ENCODE measurements at places on chromosomes 5 and 9. TPM values are rescaled to one million over a fixed set of nuclear protein-coding genes. Genes with fewer than 3 reads are reported as not detected.

DNA sequence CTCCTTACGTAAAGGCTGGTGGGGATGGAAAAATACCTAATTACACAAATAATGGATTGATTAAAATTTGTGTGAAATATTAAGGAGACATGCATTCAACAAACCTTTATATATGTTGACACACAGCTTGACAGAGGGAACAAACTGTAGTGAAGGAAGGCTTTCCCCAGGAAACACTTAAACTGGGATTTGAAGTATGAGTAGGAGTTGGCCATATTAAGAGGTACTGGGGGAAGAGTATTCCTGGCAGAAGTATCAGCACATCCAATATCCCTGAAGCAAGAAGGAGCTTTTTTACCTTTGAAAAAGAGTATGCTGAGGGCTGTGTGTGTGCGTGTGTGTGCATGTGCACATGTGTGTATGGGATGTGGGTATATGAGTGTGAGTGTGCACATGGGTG lies 111.1 kb downstream of the PSD2 start:
- DNase-seq = no peak

GRCh38 chr5:96905864-96906263 lies 29.6 kb downstream of the ERAP2 start:
- no peak for DNase-seq

- no peak for DNase-seq
These were observed 47.1 kb downstream of the IZUMO3 start for GRCh38 chr9:24498632-24499031.

DNA sequence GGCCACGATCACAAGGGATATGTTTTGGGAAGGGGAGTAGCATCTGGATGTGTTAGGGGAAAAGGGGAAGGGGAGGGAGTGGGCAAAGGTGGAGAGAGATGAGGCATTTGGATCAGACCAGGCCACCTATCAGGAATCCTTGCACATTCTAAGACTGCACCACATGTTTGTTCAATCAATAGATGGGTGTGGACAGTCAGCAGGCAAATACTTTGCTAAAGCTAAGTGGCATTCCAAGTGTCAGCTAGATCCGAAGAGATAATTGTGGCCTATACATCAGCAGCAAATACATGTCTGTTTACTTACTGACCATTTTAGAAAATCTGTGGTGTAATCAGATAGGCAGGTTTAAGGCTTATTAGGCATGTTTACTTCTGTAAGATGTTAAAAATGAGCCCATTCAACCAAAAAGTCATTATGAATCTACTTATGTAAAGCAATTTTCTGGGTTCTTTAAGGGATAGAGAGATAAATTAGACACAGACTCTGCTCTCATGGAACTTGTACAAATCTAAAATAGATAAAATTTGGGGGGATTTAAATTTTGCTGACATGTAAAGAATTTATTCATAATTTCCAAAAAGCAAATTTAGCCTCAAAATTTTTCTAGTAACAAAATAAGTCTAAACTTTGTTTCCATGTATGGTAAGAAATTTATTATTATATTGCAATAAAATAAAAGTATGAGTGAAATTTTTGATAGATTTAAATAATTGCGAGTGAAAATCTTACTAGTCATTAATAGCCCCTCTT lies 107.3 kb downstream of the SNCAIP start:
- no peak for DNase-seq

DNA sequence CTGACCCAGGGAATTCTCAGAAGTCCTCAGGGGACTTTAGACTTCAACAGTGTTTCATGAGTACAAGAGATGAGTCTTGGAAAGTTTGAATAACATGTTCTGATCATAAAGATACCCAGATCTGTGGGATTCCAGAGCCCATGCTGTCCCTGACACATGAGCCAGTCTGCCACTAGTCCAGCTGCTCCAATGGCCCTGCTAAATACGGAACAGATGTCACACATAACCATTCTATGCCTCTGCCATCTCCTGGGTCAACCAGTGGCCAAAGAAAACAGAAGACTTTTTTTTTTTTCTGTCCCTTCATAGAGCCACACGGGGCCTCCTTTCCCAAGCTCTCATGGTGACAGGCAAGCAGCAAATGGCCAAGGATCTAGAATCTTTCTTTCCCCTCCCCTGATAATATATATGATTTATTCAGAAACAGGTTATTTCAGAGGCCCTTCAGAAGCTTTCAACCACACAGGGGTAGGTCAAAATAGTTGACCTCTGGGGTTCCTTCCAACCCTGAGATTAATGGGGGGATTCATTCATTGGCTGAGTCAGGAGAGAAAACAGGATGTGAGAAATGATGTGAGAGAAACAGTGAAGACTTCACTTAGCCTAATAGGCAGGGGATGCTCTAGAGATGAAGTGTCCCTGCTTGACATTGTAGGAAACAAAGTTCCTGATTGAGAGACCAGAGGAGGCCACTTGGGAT lies 367.7 kb downstream of the CDK5RAP2 start:
- DNase-seq = no peak

- peak; percentile 88 for DNase-seq
These were observed at the start of gene PTGES2 for GRCh38 chr9:128127568-128127989. PTGES2 (minus strand) TSS chr9:128127729; CDS start chr9:128127717, 12 bp downstream.

DNA sequence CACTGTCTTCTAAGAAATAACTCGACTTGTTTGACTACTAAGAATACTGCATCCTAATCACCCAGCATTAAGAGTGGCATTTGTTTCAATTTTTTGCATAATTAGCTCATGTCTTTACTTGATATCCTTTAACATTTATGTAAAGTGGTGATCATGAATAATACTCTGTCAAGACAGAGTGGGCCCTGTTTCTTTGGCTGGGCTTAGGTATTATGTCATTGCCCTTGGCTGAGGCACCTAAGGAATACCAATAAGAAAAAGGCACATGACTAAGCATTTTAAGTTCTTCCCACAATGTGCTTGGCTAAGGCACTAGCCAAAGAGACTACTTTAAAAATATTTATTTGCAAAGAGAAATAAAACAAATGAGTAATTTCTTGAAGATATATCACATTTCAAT lies 308.1 kb downstream of the CTNND2 start:
- DNase-seq = no peak

GRCh38 chr9:32423371-32423770 lies 38.9 kb downstream of the ACO1 start:
- DNase-seq = no peak

GRCh38 chr9:106076711-106077110 lies 382.4 kb downstream of the TMEM38B start:
- no peak for DNase-seq

GRCh38 chr9:106878081-106878837 lies 15.3 kb downstream of the ZNF462 start:
- no peak for DNase-seq

GRCh38 chr9:121550569-121551512 lies 51.2 kb upstream of the GGTA1 start:
- DNase-seq = peak; percentile 77

DNA sequence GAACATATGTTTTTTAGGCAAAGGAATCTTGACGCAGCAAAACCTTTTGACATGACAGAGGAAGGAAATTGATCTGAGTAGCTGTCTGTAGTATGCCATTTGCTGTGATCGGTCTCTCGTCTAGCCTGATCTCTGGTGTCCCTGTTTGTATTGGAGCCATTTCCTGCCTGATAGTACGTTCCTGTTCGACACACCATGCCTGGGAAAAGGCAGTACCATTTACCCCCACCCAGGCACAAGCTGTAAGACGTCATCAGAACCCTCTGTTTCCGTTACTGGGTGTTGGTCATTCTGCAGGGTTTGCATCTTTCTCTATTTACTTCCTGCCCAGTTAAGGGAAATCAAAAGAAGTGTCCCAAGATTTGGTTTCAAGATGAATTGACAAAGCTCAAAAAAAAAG lies 129.7 kb downstream of the CEMIP2 start:
- DNase-seq = peak; percentile 18

GRCh38 chr9:82805027-82805426 lies 257.9 kb downstream of the RASEF start:
- DNase-seq = no peak

- no peak for DNase-seq
These were observed 10.0 kb upstream of the PSAT1 start for GRCh38 chr9:78286946-78287388.

DNA sequence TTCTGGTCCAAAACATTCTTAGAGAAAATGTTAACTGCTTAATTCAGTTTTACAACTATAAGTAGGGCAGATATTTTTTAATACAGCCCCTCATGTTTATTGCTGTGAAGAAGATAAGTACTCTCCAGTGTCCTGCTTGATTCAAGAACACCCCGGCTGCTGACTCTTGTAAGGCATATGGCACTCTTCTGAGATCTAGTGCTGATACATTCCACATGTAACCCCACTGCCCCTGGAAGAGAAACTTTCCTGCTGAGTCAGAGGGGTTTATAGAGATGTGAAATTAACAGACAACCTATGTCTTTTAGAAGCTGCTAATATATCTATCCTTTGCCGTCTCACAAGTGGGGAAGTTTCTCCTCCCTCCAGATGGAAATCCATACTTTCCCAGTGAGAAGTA lies 1.0 kb upstream of the MINAR2 start:
- no peak for DNase-seq

DNA sequence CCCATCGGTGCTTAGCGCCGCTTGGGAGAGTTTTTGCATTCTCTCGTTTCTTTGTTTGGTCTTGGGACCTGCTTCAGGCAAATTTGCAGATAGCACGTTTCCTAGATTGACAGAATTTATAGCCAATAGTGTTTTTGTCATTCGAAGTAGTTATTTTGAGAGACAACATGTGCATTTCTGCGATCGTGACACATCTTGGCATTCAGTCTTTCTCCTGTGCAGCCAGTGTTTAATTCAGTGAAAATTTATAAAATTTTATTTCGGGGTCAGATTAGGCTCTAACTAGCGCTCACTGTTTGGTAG lies 830 bp downstream of the PRRC1 start:
- DNase-seq = no peak

DNA sequence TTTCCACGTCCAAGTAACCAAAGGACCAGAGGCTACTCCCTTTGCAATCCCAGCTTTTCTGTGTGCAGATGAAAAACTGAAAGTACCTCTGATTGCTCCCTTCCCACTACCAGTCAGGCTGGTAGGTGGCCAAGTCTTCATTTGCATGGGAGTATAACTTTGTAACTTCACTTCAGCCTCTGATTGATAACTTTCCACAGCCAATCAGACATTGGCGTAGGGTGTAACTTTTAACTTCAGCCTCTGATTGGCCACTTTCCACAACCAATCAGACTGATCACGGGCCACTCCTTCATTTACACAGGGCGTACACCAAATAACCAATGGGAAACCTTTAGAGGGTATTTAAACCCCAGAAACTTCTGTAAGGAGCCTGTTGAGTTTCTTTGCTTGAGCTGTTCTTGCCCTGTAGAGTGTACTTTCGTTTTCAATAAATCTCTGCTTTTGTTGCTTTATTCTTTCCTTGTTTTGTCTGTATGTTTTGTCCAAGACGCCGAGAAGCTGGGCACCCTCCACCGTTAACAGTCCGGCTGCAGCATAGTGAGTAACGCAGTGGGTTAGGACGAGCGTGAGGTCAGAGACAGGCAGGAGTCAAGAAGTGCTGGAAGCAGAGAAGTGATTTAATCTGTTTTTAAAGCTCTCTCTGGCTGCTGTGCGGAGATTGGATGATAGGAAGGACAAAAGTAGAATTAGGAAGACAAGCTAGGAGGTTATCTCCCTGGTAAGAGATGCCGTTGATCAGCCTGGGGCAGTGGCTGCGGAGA lies 3.5 kb upstream of the EXOSC2 start:
- DNase-seq = peak; percentile 87

DNA sequence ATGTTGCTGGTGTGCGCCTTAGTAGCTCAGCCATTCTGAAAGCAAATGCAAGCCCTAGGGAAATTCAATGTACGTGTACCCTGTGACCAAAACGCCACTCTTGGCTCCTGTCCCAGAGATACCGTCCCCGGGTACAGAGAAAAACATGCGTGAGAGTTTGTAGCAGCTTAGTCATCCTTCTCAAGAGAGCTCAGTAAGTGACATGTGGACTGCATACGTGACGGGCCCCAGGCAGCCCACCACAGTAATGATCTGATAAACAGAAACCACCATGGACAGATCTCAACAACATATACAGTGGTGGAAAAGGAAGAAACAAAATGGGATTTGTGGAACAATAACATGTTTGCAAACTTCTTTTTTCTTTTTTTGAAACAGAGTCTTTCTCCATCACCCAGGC lies 45.1 kb downstream of the S1PR3 start:
- no peak for DNase-seq

GRCh38 chr5:149956685-149957084 lies 3.9 kb upstream of the SLC26A2 start:
- no peak for DNase-seq

DNA sequence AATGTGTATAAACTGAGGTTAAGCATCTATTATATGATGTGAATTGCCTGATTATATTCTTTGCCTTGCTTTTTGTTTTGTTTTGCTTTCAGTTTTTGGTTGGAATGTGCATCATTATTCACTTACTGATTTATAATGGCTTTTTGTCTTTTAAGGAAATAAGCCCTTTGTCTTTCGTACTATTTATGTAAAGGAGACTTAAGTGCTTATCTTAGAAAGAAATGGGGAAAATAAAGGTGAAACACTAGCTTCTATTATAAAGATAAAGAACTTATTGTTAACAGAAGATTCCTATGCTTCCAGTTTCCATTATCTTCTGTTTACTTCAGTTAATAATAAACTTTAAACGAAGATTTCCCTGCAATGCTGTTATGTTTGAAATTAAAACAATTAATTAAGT lies 23.3 kb downstream of the COX7C start:
- no peak for DNase-seq

DNA sequence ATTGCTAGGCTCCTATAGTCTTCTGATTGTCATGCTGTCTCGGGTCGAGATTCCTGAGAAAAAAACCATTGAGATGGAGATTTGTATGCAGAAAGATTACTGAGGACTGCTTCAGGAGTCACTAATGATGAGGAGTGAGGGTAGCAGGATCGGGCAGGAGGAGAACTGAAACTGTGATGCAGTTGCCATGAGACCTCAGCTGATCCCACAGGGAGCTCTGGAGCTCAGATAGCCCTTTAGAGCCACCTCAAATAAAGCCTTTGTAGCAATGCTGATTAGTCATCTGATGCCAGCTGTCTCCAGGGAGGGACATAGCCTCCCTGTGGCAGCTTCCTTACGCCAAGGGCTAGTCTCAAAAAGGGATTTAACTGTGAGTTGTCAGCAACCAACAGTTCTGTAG lies 256.9 kb downstream of the DMAC1 start:
- DNase-seq = no peak

- no peak for DNase-seq
These were observed 59.0 kb upstream of the PDE8B start for GRCh38 chr5:77151501-77151900.

The FAM221B gene
- total RNA-seq = not detected

The FOXD4L3 gene
- total RNA-seq = not detected

The TLX3 gene
- total RNA-seq = not detected

The FGD3 gene
- 8.2 TPM for total RNA-seq

The ADAMTS2 gene
- 18.9 TPM for total RNA-seq

The SIT1 gene
- total RNA-seq = 2.7 TPM

The SLC2A6 gene
- 18.4 TPM for total RNA-seq

The IL4 gene
- not detected for total RNA-seq

The SLC46A2 gene
- total RNA-seq = 0.14 TPM

The ENTPD2 gene
- total RNA-seq = 41.1 TPM

The OTP gene
- not detected for total RNA-seq

The ADAMTS16 gene
- total RNA-seq = 0.78 TPM

The CD14 gene
- total RNA-seq = 104 TPM

The IL11RA gene
- total RNA-seq = 37.0 TPM

The CDH6 gene
- 75.9 TPM for total RNA-seq

The PTGER4 gene
- 24.0 TPM for total RNA-seq

The GBA2 gene
- total RNA-seq = 161 TPM

The GADD45G gene
- 18.8 TPM for total RNA-seq

The OR1J2 gene
- total RNA-seq = not detected
